Central memory CD8-positive, alpha-beta T cell (primary cell): ENCODE measurements at places on chromosomes 6 and 20.

GRCh38 chr6:37493661-37493995 is 6.1 kb downstream of the CCDC167 start:
- no peak for DNase-seq

- DNase-seq, result no peak
These were observed 811.9 kb downstream of the TENT5A start for GRCh38 chr6:80940571-80940970.

DNA sequence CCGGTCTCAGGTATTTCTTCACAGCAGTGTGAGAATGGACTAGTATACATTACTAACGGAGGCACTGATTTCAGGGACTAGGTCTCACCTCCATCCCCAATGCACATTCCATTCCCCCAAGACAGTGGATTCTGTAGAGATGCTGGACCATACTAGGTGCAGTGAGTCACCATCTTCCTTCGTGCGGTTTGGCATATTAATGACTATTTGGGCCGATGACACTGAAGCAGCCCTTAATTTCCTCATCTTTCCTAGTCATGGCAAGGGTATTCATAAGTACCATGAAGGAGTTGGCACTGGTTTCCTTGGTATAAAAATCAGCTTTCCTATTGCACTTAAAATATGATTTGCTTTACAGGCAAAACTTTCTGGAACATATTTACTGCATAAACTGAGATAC is 121.4 kb upstream of the TRAF3IP2 start:
- no peak for DNase-seq

DNA sequence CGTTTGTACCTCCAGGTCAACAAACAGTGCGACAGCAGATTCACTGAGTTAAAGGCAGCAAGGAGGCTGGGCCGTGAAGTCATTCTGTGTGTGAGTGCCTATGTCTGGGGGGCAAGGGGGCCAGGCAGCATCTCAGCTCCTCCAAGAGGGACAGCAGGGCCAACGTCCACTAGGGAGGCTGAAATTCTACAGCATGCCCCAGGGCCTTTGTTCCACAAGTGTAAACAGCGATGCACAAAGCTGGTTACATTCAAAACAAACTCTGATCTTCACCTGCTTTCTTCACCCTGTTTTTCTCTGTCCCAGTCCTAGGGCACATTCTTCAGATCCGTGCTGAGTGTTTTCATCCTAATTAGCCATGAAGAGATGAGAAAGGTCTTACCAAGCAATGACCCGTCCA is 41.1 kb downstream of the PXDC1 start:
- DNase-seq, result no peak

DNA sequence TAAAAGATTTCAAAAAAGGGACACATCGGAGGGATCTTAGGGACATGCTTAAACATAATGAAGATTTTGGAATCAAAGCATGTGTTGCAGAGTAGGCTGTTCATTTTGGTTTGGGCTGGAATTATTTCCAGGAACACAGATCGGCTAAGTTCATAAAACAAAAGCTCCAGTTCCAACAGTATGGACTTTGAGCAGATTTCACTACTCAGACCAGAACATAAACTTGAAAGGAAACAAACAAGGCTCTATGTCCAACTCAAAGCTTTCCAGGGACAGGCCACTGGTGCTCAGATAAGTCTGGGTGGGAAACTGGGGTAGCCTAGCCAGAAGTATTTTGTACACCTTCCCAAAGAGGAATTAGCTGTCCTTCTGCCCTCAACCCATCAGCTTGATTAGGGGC is 51.2 kb upstream of the GMPR start:
- DNase-seq, result no peak

DNA sequence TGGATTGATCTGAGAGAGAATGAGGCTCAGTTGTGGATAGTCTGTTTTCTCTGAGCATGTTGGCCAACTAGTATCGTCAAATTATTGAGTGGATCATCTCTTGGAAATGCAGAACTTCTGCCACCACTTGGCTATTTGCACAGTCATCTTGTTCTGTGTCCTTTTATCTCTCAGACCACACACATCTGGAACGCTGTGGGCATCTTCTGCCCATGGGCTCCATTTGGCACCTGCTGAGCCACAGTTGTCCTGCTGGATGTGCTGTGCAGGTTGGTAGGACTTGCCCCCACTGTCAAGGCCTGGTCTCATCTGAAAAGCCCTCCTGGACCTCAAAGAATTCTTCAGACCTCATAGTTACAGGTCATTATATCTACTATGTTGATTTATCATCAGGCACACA is 16.7 kb upstream of the C20orf144 start:
- DNase-seq, result no peak

GRCh38 chr20:40207655-40208054 is 481.4 kb downstream of the MAFB start:
- no peak for DNase-seq

- no peak for DNase-seq
These were observed 70.7 kb downstream of the RALGAPA2 start for GRCh38 chr20:20641783-20642182.

- DNase-seq, result no peak
These were observed 207.1 kb upstream of the MARCKS start for GRCh38 chr6:113649880-113650609.

- no peak for DNase-seq
These were observed 71.0 kb upstream of the SPACA1 start for GRCh38 chr6:87976616-87977015.

DNA sequence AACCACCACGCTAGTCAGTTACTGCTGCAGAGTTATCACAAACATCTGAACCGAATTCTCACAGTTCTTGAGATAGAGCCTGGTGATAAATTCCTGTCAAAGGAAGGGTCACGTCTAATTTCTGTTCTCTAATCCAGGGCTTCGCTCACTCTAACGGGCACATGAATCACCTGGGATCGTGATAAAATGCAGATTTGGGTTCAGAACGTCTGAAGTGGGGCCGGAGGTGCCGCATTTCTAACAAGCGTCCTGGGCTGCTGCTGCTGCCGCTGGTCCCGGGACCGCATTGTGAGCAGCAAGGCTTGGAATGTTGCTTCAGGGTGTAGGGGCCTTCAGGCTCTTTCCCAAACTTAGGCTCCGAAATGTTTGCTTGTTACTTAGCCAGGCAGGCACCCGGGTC is 264.1 kb downstream of the CDC5L start:
- DNase-seq, result no peak

GRCh38 chr6:168648240-168649125 is 207.5 kb downstream of the SMOC2 start:
- no peak for DNase-seq

- DNase-seq, result no peak
These were observed 541.7 kb upstream of the BTBD3 start for GRCh38 chr20:11375966-11376365.

- DNase-seq, result no peak
These were observed 151.0 kb upstream of the HEY2 start for GRCh38 chr6:125598422-125598821.

DNA sequence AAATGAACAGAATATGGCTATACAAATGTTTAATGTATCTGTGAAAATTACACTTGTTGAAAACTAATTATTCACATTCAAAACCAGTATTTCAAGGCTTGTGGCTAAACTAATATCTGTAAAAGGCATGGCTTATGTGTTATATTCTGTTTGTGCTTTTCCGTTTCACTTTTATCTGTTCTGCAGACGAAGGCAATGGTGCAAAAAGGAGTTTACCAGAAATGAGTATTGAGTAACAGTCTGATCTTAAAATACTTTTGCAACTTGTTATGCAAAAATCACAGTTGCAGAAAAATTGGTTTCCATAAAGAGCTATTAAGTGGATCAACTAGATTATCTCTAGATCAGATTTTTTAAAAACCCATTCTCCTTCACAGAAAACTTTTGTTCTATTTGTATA is 9.4 kb upstream of the STX11 start:
- DNase-seq, result no peak

DNA sequence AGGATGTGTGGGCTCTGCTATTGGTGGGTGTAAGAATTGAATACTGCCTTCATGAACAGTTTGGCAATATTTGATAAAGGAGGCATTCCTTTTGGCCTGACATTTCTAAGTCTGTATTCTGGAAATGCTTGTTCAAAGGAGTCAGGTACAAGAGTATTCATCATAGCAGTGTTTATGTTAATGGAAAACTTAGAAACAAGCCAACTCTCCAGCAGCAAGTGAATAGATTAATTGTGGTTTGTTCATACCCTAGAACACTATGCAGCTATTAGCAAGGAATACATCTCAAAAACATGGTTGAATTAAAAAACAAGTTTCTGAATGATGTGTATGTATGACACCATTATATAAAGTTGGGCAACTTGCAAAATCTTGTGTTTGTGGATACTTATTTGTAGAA is 195.8 kb downstream of the ZFAND3 start:
- DNase-seq, result no peak

- DNase-seq, result no peak
These were observed 93.3 kb downstream of the EDN1 start for GRCh38 chr6:12383448-12383847.

GRCh38 chr20:49636447-49636846 is 68.5 kb upstream of the PTGIS start:
- DNase-seq, result no peak

DNA sequence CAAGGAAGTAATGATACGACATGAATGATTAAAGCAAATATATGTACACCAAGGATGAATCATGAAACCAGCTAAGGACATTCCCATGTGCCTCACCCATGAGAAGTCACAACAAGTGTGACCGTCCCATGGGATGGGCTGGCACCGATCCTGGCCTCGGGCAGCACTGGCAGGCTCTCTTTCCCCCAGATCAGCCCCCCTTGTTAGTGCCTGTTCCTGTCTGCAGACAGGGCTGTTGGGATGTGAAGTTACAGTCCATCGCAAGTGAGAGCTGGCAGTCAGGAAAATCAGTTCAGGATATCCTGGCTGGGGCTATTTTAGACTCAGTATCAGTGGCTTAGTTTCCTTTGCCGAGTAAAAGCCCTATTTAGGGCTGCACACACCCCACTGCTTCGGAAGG is 129.2 kb upstream of the SNX9 start:
- DNase-seq, result no peak

DNA sequence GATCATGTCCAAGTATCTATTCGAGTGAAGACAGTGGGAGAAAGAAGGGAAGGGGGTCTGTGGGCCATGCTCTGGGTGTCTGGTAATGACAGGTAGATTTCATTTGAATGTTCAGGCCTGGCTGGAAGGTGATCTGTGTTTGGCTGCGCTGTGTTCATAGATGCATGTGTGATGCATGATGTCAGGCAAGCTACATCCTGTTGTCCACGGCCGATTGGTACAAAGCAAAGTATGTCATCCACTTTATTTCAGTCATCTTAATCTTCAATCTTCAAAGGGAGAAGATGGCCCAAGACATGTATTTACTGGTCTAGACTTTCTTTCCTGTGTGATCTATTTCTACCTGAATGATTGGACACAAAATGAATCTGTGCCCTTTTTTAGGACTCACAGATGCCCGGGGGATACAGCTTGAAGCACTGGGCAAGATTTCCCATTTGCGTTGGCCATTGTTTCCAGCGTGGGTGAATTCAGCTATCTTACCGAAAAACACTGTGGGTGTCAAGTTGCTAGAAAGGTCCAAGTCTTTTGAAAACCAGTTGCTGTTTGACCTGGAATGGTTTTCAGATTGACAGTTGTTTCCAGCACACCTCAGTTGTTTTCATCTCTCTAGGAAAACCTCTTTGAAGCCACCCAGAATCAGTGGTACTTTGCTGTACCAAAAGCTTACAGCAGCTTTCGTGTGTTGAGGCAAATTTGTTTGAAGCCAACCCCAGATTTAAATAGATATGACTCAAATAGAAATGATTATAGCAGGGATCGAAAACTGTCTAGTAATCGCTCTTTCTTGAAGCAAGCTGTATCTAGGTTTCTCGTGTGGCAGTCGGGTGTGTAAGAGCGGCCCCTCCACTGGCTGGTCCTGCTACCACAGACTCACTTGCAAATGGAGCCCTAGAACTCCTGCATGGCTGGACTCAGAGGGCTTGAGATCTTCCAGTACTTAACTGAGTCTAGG is 27.2 kb downstream of the DUSP22 start:
- DNase-seq, result no peak

GRCh38 chr20:61986762-61987321 is 78.8 kb downstream of the TAF4 start:
- no peak for DNase-seq

- no peak for DNase-seq
These were observed 49.3 kb upstream of the SRPK1 start for GRCh38 chr6:35970181-35970580.

DNA sequence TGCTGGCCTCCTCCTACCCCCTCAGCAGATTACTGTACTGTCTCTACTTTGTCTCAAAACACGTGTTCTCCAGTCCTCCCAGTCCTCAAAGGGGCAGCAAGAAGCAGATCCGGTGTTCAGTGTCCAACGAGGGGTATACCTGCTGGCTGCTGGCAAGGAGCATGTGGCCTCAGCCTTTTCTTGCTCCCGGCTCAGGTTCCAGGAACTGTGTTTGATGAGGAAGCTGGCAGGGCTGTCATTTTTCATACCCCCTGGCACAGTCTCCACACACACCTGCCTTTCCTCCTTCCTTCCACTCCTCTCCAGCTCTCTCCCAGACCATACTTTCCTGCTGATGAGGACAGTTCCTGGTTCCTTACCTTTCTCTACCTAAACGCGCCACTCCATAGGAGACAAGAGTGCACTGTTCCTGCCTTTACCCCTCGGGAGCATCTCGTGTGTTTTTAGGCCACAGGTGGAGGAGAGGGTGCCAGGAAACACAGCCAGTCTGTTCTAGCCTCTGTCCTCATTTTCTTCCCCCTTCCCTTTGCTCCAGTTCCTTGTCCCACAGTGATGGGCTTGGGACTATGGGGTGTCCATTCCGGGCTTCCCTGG is 77.2 kb downstream of the SSR1 start:
- no peak for DNase-seq

DNA sequence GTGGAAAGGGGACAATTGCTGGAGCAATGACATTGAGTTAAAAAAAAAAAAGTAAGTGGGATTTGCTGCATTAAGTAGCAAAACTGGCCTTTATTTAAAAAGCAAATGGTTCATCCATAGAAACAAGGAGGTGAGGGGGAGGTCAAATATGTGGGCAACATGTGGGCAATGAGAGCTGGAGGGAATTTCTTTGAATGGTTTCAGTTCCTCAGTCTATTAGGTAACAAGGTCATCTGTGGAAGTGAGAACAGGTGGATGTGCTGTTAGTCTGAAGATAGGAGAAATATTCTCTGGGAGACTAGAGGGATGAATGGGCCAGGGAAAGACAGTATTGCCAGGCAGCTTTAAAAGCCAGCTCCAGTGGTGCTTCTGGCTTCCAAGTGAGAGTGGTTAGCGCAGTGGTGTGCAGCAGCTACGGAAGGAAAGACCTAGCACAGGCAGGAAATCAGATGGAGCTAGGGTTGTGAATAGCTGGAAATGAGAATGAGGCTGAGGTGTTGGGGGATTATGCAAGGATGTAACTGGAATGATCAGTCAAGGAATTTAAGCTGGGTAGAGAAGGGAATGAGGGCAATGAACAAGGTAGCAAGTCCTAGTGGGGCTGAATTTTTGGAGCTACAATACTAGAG is 727.6 kb downstream of the PTPRT start:
- DNase-seq, result no peak

- DNase-seq, result no peak
These were observed 915 bp downstream of the TMEM63B start for GRCh38 chr6:44128020-44128917.

GRCh38 chr20:15364781-15365180 is 1027.4 kb upstream of the FLRT3 start:
- no peak for DNase-seq
